ENCODE measurements at places on chromosomes 7 and 10.

- DNase-seq = no peak
Observed at GRCh38 chr10:5589011-5589660, 64.4 kb downstream of the CALML3 start.

DNA sequence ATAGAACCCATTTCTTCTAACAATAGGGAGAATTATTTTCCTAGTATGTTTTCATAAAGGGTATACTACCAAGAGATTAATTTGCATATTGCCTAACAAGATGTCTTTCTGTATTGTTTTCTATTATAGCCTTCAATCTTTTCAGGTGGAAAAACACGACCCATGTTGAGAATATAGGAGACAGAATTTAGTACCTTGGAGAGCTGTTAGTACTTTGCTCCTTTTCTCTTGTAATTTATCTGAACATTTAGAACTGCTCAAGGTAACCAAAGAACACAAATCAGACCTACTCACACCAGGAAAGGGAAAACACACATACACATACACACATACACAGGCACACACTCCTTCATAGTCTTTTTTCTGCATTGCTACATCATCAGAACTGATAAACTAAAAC is 7.8 kb upstream of the TRDMT1 start:
- no peak for DNase-seq

GRCh38 chr7:93817004-93817403 is 73.5 kb downstream of the TFPI2 start:
- DNase-seq = no peak

GRCh38 chr10:69241575-69241974 is 21.4 kb downstream of the HKDC1 start:
- DNase-seq = no peak

- no peak for DNase-seq
Observed at GRCh38 chr7:31311552-31311951, 29.0 kb downstream of the NEUROD6 start.

DNA sequence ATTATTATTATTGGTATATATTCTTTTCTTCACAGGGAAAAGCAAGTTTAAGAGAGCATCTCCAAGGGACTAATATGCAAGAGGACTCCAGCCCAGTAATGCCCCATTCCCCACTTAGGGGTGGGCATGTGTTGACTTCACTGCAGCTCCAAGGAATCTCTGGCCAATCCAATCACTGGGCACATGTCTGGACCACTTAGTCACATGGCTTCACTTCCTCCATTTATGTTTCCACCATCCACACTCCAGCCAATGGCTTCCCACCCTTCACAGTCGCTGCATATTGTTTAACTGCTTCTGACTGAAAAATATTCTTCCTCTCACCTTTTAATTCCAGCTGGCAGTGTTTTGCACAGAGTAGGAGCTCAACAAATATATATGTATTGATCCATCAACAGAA is 43.6 kb downstream of the FBXL13 start:
- no peak for DNase-seq

DNA sequence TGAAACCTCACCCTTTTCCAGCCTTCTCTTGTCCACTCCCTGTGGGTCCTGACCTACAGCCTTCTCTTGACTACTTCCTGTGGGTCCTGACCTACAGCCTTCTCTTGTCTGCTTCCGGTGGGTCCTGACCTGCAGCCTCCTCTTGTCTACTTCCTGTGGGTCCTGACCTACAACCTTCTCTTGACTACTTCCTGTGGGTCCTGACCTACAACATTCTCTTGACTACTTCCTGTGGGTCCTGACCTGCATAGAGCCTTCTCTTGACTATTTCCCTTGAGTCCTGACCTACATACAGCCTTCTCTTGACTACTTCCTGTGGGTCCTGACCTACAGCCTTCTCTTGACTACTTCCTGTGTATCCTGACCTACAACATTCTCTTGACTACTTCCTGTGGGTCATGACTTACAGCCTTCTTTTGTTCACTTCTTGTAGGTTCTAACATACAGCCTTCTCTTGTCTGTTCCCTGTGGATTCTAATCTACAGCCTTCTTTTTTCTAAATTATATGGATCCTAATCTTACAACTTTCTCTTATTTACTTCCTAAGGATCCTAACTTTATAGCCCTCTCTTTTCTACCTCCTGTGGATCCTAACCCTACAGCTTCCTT is 36.5 kb downstream of the C10orf71 start:
- DNase-seq = no peak

DNA sequence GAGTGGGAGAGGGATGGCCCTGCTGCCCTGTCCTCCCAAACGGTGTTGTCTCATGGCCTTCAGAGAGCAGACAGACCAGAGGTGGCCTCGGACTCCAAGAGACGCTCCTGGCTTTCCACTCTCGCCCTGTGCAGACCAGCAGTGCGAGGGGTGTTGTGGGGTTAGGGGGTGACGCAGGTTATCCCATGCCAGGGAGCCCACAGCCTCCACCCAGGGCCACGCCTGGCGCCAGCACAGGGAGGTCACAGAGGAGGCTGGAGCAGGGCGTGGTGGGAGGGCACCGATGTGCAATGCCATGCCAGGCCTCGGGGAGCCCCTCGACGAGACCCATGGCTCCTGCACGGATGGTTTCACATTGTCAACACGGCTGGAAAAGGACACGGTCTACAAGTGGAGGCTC is 52.1 kb downstream of the INPP5A start:
- no peak for DNase-seq

DNA sequence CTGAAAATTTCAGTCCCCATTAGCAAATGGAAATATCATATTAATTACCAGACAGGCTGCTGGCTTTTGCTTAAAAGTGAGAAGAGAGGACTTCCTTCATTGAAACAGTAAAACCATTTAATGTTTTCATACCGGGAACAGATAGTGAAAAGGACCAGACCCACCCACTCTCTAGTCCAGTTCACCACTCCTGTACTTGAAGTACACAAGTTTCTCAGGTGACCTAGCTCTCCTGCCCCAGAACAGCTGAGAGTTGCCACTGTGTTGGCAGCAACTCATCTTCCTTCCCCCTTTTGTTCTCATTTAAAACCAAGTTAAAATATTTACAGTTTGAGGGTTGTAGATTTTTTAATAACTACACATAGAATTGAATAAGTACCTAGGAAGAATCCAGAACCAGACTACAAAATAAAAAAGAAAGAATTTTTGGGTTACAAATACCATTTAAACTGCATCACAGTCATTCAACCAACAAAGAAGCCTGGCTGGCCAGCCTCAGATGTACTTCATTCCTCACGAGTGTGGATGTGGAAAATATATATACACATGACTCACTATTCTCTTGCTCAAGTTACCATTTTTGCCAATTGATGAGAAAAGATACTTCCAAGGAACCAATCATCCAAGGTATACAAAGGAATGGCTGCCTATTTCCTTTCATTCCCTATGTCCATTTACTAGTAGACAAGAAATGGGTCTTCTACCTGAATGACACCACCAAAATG is 68.1 kb downstream of the VPS41 start:
- no peak for DNase-seq

GRCh38 chr7:73896454-73896853 is 35.5 kb downstream of the TMEM270 start:
- no peak for DNase-seq

GRCh38 chr7:5041047-5041446 is 4.6 kb upstream of the RBAK start:
- no peak for DNase-seq

- DNase-seq = no peak
Observed at GRCh38 chr7:28773423-28774145, 184.5 kb downstream of the TRIL start.

DNA sequence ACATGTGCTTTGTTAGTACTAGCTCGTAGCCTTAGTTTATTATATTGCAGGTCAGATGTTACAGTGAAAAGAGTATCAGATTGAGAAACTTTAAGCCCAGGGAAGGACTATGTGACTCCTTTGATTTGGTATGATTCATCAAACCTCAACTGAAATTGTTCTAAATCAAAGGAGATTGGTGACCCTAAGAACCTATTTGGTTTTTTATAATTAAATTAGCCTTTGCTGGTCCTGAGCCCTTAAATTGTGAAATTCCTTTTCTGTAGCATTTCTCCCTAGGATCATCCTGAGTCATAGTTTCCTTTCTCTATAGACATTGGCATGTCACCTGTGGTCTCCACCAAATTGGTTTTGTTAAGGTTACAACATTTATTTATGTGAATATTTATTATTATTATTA is 89.7 kb downstream of the POLR1F start:
- DNase-seq = no peak

DNA sequence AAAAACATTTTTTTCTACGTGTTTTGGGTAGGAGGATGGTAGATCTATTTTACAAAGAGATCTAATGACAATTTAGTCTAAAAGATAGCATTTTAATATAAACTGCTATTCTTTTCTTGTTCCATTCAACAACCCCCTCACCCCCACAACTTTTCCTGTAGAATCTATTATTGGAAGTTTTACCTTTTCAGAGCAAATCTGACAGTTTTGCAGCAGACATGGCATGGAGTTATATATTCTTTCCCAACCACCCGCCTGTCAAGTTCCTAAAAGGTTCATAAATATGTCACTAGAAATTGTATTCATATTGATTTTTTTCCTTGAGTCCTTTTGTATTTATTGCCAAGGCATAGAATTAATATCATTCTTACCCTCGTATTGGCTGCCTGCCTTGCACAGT is 21.5 kb upstream of the NAMPT start:
- DNase-seq = no peak

DNA sequence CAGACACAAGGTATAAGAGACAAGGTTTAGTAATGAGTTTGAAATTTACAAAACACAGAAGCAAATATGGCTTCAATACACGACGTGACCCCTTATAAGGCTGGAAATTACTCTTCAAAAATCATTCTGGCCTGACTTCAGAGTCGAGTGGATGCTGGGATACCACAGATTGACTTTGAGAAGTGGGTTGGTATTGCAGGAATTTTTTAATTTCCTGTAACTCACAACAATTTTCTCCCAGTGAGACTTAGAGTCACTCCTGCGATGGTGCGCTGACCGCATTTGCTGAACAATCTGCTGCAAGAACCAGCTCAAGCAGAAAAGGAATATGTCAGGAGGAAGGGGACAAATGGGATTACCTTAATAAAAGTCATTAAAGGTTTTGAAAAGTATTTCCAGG is 132.1 kb downstream of the EMX2 start:
- no peak for DNase-seq

GRCh38 chr10:70602665-70603448 is at the start of gene PRF1:
Gene PRF1, minus strand, starts transcription at chr10:70602741. Its CDS starts 1,839 bp downstream, at chr10:70600902.
- DNase-seq = no peak

GRCh38 chr10:60414877-60415585 is 25.4 kb upstream of the ANK3 start:
- DNase-seq = no peak

- no peak for DNase-seq
Observed at GRCh38 chr10:1776127-1776662, 38.9 kb upstream of the ADARB2 start.

- no peak for DNase-seq
Observed at GRCh38 chr7:27840760-27841364, 100.9 kb downstream of the TAX1BP1 start.

DNA sequence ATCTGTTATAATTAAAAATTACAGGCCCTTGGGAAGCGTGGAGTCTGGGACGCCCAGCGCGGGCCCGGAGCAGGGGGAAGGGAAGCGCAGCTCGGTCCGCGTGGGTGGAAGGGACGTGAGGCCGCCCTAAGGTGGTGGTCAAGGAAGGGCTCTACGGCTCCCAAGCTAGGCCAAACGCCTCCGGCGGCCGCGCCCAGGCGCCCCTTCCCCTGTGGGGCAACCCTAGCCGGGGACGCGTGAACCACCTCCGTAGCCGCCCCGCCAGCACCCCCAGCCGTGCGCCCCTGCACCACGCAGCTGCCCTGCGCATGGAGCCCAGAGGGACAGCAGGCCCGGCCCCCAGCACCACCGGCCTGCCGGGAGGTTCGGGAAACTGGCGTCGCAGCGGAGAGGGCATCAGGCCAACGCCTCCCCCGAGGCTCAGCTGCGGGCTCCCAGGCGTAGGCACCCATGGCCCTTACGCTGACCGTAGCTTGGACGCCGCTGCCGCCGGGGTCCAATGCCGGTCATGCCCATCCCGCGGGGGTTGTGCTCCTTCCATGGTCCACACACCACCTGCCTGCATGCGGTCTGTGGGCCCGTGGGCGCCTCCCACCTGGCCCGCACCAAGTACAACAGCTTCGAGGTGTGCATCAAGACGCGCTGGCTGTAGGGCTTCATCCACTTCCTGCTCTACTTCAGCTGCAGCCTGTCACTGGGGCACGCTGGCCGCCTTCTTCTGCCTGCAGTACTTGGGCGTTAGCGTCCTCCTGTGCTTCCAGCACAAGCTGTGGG is 166.7 kb downstream of the SEPTIN7 start:
- DNase-seq = no peak

DNA sequence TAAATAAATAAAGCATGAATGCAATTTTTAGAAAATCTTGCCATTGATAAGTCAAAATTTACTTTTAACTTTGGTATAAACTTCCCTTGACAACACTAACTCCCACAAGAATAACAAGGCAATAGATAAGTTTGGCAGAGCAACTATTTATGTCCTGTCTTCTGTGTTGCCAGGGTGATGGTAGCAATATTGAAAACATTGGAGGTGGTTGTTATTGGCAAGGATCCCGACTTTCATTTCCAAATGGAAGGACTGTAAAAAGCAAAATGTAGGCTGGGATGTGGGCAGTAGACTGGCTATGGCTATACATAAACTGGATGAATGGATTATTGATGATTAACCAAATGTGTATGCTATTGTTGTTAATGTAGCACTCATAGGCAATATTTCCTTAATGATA is 134.9 kb upstream of the CACNA2D1 start:
- no peak for DNase-seq

- DNase-seq = no peak
Observed at GRCh38 chr7:139876622-139877283, 47.7 kb downstream of the TBXAS1 start.

DNA sequence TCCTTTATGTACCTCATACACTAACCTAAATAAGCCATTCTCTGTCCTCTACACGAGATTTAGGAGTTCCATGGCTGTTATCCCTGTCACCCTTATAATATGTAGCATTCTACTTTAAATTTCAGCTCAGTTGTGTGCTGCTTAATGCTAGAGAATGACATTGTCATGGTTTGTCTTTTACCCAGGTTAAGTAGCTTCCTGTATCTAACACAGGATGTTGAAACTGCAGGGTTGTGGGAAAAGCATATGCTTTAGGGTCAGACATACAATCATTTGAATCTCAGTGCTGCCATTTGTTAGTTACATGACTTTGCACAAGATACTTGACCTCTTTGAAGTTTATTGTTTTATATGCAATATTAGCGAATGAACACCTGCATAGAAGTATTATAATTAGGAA is 235.1 kb upstream of the CACNA2D1 start:
- peak; percentile 17 for DNase-seq
